ENCODE measurements at places on chromosomes 3 and 15.

- no peak for DNase-seq
These were observed 367.6 kb upstream of the PLSCR5 start for GRCh38 chr3:146972726-146973125.

- no peak for DNase-seq
These were observed 40.3 kb downstream of the SLC6A20 start for GRCh38 chr3:45756055-45756454.

DNA sequence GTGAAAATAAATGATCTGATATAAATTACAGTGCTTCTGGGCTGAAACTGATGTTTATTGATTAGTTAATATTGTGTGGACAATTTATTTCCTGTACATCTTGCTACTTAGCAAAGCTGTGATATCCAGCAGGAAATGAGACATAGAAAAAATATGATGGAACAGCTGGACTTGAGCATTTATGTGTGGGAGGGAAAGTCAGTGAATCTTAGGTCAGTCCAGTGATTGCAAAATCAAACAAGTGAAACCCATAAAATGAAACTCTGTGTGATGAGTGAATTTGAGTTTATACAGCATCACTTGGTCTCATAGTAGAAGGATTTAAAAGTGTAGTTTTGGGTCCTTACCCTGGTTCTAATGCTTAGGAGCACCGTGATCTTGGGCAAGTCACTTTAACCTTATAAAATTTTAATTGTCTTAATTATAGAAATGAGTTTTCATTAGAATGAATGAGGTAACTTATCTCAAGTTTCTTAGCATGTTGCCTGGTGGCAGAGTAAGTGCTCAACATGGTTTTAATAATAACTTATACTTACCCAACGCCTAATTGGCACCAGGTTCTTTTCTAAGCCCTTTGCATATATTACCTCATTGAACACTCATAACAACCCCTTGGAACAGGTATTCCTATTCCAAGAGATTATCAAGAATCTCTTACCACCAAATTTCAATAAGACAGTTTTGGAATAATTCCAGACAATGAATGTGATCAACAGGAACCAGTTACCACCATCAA lies 194.6 kb downstream of the ADAMTSL3 start:
- peak; percentile 60 for DNase-seq

- no peak for DNase-seq
These were observed 27.3 kb upstream of the ABI3BP start for GRCh38 chr3:101020351-101021015.

DNA sequence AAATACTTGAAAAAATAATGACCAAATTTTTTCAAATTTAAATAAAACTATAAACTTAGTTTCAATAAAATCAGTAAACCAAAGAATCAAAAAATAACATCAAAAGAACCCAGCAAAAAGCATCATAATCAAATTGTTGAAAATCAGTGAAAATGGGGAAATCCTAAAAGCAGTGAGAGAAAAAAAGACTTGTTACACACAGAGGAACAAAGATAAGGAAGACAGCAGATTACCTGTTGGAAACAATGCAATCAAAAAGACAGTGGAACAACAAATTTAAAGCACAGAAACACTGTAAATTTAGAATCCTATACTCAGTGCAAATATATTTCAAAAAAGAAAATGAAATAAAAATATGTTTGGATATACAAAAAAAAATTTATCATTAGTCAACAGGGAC lies 156.2 kb upstream of the LMCD1 start:
- DNase-seq, result no peak

DNA sequence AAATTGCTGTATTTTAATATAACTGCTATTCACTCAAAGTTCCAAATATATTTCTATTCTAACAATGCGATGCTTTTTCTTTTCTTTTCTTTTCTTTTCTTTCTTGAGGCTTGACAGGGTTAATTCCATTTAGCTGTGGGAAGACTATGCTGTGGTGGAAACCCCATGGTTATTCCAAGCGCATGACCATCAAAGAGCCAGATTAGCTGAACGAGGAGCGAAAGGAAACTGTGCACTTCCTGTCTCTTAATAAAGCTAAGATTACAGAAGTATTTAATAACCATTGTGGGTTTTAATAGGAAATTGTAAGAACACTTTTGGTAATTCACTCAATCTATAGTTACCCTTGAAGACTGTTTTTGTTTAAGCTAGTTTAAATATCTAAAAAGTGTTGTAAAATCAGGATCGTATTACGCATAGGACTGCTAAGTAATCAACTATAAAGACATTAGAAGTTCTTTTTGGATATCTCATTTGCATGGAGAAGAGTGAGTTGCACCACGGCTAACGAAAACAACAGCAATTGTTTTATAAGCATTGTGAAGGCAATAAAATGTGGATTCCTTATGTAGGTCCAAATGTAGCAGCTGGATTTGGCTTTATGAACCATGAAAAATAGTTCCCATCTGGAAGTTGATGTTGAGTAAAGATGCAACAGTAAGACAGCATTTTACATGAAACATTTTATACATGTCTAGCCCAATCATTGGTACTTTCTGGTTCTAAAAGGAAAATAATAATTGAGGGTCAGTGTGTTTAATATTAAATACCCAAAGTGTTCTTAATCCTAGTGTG lies 105.4 kb downstream of the ZIC1 start:
- no peak for DNase-seq

GRCh38 chr15:53549697-53550305 lies 209.7 kb downstream of the WDR72 start:
- no peak for DNase-seq

DNA sequence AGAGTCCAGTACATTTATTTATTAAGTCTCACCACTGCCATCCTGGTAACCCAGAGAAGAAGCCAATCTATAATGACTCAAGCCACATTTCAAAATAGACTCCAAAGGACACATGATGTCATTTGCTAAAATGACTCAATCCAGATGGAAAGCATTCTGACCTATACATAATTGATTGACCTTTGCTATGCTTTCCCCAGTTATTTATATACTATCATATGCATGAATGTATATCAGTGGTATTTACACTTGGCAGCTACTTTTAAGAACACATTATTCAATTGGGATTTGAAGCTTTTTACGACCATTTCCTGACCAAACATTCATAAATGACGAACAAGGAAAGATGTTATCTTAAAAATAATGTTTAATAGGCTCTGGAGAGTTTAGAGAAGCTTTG lies 297.2 kb downstream of the FHIT start:
- peak; percentile 77 for DNase-seq

- no peak for DNase-seq
These were observed 72.9 kb upstream of the ATP10A start for GRCh38 chr15:25936004-25936403.

- no peak for DNase-seq
These were observed 32.8 kb upstream of the ST3GAL6 start for GRCh38 chr3:98730338-98730737.

GRCh38 chr15:91864664-91865063 lies 11.2 kb downstream of the SLCO3A1 start:
- no peak for DNase-seq

GRCh38 chr3:157069406-157069805 lies 90.5 kb downstream of the CCNL1 start:
- no peak for DNase-seq

DNA sequence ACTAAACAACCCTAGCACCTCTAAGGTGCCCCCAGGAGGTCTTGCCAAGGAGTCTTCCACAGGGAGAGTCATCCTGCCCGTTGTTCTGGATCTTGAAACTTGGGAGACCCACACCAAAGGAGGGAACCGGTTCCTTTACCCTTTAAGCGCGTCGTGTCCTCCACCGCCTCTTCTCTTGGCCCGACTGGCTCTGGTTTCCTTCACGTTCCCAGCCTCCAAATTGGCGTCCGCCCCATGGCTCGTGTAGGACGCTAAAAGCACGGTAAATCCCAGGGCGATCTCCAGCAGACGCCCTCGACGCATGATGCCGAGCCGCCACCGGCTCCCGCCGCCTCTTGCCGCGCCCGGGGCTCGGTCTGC lies 1.1 kb downstream of the FBN1 start:
- DNase-seq, result no peak

DNA sequence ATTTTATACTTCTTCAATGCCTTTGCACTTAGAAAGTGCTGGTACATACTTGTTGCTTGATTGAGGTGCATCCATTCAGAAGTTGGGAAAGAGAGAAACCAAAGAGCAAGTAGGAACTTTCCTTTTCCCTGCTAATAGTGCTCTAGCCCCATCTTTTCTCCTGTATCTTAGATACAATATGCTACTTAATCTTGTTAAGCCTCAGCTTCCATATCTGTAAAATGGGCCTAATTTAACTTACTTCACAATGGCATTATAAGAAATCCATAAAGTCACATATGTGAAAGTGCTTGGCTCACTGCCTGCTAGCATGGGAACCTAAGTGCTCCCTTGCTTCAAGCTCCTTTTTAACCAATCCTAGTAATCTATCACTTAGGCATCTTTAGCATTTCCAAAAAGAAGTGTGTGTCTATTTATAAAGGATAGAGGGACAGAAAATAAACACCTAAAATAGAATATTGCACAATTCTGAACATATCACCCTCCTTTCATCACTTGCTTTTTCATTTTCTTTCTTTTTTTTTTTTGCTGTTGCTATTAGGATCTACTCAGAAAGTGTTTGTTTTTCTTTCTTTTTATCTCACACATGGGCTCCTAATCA lies 28.1 kb downstream of the KCNAB1 start:
- DNase-seq, result no peak

DNA sequence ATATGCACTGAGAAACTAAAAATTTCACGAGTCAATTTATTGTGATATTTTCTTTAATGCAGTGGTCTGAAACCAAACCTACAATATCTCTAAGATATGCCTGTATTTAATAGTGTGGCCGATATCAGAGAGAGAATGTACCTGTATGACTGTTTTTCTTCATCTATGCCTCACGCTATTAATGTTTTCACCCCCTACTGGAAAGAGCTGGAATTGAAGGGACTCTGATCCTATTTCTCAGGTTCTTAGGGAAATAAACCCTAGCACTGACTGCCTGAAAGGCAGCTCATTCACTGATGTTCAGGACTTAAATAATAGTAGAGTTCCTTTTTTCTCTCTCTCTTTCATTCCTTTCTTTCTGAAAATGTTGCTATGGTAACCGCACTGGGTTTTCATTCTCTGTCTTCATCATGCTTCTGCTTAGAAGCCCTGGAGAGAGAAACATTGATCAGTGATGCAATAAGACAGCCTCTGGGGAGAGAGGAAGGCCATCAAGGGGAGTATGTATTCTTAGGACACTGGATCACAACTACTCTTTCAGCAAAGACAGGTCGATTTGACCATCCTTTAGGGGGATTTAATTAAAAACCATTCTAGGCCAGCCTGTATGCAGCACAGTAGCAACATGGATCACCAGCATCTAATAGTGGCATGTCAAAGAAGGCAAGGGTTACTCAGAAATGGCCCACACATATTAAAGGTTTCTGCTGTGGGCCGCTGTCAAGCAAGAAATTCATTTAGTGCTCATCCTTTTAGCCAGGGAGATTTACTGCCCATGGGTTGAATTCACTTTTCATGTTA lies 1135.7 kb downstream of the IGSF11 start:
- DNase-seq, result no peak

GRCh38 chr3:127690823-127691452 lies 18.2 kb downstream of the ABTB1 start:
- DNase-seq, result no peak

GRCh38 chr15:37891766-37892368 lies 42.6 kb upstream of the TMCO5A start:
- DNase-seq, result no peak

- DNase-seq, result no peak
These were observed 135.6 kb downstream of the ADAMTS9 start for GRCh38 chr3:64552160-64552559.

GRCh38 chr15:20351448-20351971 lies 190.1 kb downstream of the GOLGA6L6 start:
- DNase-seq, result no peak

- DNase-seq, result no peak
These were observed 33.9 kb upstream of the C15orf39 start for GRCh38 chr15:75167588-75168350.

DNA sequence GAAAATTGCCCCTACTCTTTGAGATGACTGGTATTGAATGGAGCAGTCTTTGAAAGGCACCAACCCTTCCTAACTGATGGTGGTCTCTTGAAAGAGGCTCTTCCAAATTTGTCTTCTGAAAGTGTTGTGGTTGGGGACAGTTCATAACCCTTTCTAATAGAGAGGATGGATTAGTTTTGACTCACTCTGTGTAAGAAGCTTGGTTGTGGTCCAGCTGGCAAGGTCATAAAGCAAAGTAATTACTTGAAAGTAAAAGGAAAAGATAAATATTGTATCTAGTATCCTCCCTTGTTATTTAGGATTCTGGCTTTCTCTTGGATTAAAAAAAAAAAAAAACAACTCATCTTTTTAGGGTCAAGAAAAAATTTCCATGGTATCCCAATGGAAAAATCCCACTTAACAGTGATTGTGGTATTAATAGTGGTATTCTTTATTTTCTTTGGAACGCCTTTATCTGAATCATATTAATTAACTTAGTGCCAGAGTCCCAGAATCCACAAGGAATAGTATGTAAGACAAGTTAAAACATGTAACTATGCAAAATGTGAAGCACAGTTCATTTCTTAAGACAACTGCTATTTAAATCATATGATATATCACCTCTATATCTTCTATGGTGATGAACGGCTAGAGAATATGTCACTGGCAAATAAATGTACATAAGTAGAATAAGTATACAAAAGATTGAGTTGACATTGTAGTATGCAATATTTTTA lies 469.3 kb upstream of the CDIN1 start:
- DNase-seq, result no peak

GRCh38 chr3:126023390-126023789 lies 54.4 kb downstream of the ROPN1B start:
- DNase-seq, result no peak

GRCh38 chr15:44029003-44029402 lies 166.1 kb downstream of the FRMD5 start:
- DNase-seq, result no peak

DNA sequence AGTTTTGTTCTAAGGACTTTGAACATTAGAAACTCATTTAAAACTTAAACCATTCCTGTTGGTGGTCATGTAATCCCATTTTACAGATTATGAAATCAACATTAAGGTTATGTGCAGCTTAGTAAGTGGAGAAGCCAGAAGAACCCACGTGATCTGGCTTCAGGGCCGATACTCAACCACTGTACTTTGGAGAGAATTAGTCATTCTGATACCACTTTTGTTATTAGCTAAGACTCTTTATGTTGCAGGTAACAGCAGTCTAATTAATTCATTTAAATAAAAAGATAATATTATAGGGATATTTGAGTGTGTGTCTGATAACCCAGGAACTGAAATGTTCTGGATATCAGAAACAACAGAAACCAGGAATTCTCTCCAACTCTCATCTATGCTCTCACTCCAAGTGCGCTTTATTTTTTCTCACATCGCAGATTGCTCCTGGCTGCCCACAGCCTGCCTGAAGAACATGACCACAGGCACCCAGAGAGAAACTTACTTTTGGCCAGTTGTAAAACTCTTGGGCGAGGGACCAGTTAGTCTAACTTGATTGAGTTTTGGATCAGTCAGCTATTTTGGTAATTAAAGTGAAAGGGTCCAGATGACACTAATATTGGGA lies 25.2 kb downstream of the UBE2E1 start:
- no peak for DNase-seq

- no peak for DNase-seq
These were observed 3.4 kb downstream of the PPM1M start for GRCh38 chr3:52248816-52249547.

- DNase-seq, result no peak
These were observed 135.5 kb downstream of the CNTN6 start for GRCh38 chr3:1228289-1228688.
